ENCODE measurements at places on chromosomes 5 and 9.

- H3K4me1 ChIP-seq, result peaks cover 16% of the 10 kb centered on the region
- H3K36me3 ChIP-seq, result no peaks in the 10 kb centered on the region
- H3K27me3 ChIP-seq, result no peaks in the 10 kb centered on the region
- no peak overlapping the region for H3K4me3 ChIP-seq
Measured at GRCh38 chr5:53023969-53024368, 34.8 kb downstream of the ITGA2 start.

- H3K4me1 ChIP-seq, result no peaks in the 10 kb centered on the region
- no peaks in the 10 kb centered on the region for H3K27me3 ChIP-seq
- no peak overlapping the region for H3K27ac ChIP-seq
- DNase-seq, result no peak
Measured at GRCh38 chr9:9904041-9904440, 708.8 kb downstream of the PTPRD start.

GRCh38 chr9:103904242-103904641 lies 189.9 kb upstream of the SMC2 start:
- no peak for DNase-seq
- H3K27ac ChIP-seq, result no peak overlapping the region
- H3K4me3 ChIP-seq, result no peak overlapping the region
- no peaks in the 10 kb centered on the region for H3K36me3 ChIP-seq

DNA sequence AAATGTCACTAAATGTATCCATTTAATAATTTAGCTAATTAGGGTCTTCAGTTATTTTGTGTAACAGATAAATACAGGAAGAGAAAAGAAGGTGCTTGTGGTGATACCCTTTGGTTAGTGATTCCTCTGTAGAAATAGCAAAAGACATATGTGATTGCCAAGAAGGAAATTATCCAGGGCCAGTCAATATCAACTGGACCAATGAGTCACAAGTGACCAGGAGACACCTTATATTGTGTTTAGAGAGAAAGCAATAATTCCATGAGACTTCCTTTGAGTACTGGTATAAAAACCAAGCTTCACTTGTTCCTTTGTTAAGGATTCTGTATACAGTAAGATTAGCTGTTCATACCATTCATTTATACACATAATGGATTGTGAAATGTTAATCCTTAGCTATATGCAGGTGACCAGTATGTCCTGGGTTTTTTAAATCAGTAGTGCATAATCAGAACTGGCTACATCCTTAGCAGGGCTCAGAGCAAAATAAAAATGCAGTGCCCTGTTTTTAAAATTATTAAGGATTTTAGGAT lies 11.7 kb upstream of the F2R start:
- no peak overlapping the region for H3K27ac ChIP-seq
- no peaks in the 10 kb centered on the region for H3K36me3 ChIP-seq
- peaks cover 22% of the 10 kb centered on the region for H3K4me1 ChIP-seq
- H3K4me3 ChIP-seq, result no peak overlapping the region
- no peak for DNase-seq

GRCh38 chr5:131193106-131193505 lies 22.4 kb downstream of the LYRM7 start:
- H3K4me3 ChIP-seq, result no peak overlapping the region
- no peak for DNase-seq

DNA sequence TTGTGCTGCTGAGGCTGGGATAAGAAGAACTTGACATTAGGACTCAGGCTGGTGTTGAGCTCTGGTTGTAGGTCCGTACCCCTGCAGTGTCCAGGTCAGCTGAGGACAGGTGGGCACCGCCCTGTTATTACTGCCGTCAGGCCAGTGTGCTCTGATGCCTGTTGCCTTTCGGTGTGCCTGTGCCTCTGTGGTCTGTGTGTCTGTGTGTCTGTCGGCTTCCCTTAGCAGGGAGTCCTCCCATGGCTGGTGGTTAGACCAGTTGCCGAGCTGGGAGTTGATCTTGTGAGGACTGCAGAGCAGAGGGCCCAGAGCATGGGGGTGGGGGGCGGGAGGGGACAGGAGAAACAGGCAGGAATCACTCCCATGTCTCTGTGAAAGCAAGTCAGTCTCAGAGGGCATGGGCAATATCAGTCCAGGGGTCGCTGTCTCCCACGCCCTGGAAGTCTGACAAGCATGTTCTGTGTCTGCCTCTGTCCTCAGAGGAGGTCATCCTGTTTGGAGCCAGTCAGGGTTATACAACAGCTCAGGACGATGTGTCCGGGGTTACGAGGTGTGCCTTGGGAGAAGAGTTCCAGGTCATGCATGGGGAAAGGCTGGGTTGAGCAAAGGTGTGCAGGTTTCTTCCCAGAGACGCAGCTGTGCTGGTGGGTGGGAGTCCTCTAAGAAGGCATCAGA lies 67.3 kb upstream of the GARNL3 start:
- H3K36me3 ChIP-seq, result no peaks in the 10 kb centered on the region
- no peak for DNase-seq
- H3K4me1 ChIP-seq, result peaks cover 25% of the 10 kb centered on the region
- no peak overlapping the region for H3K4me3 ChIP-seq
- H3K27me3 ChIP-seq, result no peaks in the 10 kb centered on the region

GRCh38 chr5:111131356-111131755 lies 39.2 kb downstream of the WDR36 start:
- no peak overlapping the region for H3K27ac ChIP-seq
- H3K4me3 ChIP-seq, result no peak overlapping the region
- H3K27me3 ChIP-seq, result no peaks in the 10 kb centered on the region
- DNase-seq, result no peak

- H3K4me1 ChIP-seq, result no peaks in the 10 kb centered on the region
- peaks cover 2% of the 10 kb centered on the region for H3K27me3 ChIP-seq
- H3K27ac ChIP-seq, result no peak overlapping the region
- H3K36me3 ChIP-seq, result no peaks in the 10 kb centered on the region
- DNase-seq, result no peak
- H3K4me3 ChIP-seq, result no peak overlapping the region
Measured at GRCh38 chr5:111061618-111062017, 9.9 kb upstream of the TSLP start.

- no peaks in the 10 kb centered on the region for H3K36me3 ChIP-seq
- H3K4me1 ChIP-seq, result peaks cover 30% of the 10 kb centered on the region
- no peaks in the 10 kb centered on the region for H3K27me3 ChIP-seq
- peak; percentile 93 for DNase-seq
- peak overlapping the region; percentile 82 for H3K27ac ChIP-seq
- H3K4me3 ChIP-seq, result peak overlapping the region; percentile 59
Measured at GRCh38 chr5:113294311-113295110, 140.3 kb downstream of the TSSK1B start.

DNA sequence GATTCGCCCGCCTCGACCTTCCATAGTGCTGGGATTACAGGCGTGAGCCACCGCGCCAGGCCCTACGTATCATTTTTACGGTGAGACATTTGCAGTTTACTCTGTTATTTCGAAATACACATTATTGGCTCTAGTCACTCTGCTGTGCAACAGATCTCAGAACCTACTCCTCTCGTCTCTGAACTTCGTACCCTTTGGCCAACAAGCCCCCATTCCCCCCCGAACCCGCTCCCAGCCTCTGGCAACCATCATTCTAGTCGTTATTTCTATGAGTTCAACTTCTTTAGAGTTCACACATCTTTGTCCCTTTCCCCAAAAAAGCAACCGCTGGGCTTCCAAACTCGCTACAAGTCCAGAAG lies 735 bp downstream of the PTGR1 start:
- peak; percentile 71 for DNase-seq
- H3K36me3 ChIP-seq, result peaks cover 34% of the 10 kb centered on the region
- H3K4me3 ChIP-seq, result peak overlapping the region; percentile 78
- peaks cover 18% of the 10 kb centered on the region for H3K4me1 ChIP-seq
- no peaks in the 10 kb centered on the region for H3K27me3 ChIP-seq

GRCh38 chr5:126972062-126972895 lies 58.1 kb downstream of the MARCHF3 start:
- peaks cover 12% of the 10 kb centered on the region for H3K4me1 ChIP-seq
- DNase-seq, result no peak
- H3K36me3 ChIP-seq, result no peaks in the 10 kb centered on the region
- no peak overlapping the region for H3K27ac ChIP-seq

DNA sequence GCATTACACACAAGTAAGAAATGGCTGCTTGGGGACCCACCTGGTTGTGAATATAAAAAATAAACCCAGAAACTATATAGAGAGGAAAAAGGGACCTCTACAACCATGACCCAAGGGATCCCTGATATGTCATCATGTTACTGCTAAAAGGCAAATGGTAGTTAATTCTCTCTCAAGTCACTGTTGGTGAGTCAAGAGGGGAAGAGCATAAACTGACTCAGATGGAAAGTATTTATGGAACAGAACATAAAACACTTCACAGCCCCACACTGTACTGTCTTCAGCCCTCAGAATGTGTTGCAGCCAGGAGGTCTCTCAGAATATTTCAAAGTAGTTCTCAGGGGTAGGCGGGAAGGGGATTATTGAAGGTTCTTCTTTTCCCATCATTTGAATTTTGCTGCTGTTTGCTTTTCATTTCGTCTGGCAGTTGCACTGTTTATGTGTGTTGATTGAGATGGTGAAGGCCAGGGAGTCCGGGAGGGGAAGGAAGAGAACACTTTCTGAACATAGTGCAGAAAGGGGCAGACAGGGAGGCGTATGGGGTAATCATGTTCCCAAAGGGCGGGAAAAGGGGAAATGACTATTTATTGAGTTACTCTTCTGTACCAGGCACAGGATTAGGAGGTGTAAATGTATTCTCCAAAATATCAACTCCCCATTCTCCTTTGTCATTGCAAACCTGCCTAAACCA lies 85.5 kb downstream of the TEK start:
- DNase-seq, result no peak
- H3K4me1 ChIP-seq, result no peaks in the 10 kb centered on the region
- H3K27ac ChIP-seq, result no peak overlapping the region
- H3K4me3 ChIP-seq, result no peak overlapping the region
- H3K36me3 ChIP-seq, result no peaks in the 10 kb centered on the region
